GM12892 (cell line): ENCODE measurements at places on chromosomes 7 and 10.

GRCh38 chr7:2474813-2475677 lies 1.2 kb downstream of the GRIFIN start:
- no peak for DNase-seq

DNA sequence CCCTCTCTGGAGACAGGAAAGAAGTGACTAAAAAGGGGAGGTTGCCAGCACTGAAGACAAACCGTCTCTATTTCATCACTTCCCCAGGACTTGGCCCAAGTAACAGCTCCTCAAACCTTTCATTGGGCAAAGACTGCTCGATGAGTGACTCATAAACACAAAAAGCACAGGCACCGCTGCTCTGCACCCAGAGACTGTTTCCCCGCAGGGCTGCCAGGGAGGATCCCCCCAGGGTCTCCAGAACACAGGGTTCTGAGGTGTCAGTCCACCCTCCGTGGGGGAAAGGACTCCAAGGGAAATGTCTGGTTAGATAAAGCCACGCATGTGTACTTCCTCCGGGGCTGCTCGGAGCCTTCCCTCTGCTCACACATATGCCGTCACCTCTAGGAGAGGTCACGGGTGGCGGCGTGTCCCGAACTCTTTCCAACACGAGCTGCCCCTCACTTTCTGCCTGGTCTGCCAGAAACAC lies 59.9 kb downstream of the INSIG1 start:
- no peak for DNase-seq

GRCh38 chr10:21092683-21093524 lies 195.8 kb upstream of the NEBL start:
- no peak for DNase-seq

DNA sequence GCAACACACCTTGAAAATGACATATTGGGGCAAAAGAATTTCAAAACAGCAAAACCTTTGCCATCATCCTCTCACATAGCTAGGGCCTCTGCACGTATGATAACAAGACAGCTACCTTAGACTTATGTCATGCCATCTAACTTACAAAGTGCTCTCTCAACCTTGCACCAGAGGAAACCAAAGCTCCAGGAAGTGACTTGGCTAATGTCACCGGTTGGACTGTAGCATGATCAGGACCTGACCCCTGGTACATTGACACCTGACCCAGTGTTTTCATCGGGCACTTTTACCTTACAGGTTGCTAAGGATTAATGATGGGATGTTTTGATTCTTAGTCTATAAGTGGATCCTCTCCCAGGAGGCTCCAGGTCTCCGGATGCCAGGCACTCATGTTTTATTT lies 529.8 kb upstream of the GALNT17 start:
- DNase-seq: no peak

GRCh38 chr7:27098578-27099451 lies 3.0 kb upstream of the HOXA1 start:
- no peak for DNase-seq

DNA sequence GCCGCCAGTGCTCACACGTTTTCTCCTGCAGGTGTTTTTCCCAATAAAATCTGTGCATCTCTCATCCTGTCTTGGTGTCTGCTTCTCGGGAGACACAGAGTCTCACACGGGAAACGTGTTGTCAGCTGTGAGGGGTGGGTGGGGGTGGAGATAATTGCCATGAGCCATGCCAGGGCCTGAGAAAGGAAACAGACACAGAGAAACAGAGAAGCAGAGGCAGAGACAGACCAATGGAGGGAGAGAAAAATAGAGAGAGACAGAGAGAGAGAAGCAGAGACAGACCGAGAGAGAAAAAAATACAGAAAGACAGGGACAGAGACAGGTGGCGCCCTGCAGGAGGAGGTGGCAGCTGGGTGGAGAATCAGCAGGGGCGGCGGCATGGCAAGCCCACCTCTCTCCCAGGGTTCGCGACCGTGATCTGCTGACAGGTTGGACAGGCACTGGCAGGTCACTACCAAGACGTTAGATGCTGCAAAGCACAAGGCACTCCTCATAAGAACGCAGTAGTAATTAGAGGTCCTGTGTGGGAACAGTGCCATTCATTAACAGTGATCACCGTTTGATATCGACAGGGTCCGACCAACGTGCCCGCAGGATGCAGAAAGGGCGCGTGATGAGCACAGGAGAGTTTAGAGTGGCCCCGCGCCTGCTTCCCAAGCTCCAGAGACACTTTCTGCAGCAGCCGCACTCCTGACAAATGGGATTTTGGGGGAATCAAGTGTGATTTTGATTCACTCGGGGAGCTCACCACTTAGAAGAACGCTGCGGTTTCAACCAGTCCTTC lies 70.5 kb upstream of the INSIG1 start:
- DNase-seq: no peak

DNA sequence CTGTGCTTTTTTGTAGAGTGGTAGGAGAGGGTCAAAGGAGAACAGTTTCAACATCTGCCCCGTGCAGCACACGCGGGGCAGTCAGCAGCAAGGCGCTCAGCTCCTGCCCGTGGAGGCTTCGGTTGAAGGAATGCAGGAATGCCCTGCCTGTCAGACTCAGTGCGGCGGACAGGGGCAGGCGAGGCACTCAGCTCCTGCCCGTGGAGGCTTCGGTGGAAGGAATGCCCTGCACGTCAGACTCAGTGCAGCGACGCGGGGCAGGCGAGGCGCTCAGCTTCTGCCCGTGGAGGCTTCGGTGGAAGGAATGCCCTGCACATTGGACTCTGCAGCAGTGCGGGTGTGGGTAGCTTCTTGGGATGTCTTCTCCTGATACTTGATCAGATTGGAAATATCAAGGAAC lies 37.0 kb downstream of the PPP2R2D start:
- DNase-seq: no peak

DNA sequence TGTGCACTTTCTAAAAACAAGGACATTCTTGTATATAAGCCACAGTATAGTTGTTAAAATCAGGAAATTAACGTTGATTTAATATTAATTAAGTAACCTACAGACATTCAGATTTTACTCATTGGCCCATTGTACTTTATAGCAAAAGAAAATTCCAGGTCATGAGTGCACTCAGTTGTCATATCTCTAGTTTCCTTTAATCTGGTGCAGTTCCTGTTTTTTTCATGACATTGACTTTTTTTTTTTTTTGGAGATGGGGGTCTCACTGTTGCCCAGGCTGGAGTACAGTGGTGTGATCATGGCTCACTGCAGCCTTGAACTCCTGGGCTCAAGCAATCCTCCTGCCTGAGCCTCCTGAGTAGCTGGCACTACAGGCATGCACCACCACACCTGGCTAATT lies 24.1 kb downstream of the R3HCC1L start:
- no peak for DNase-seq

DNA sequence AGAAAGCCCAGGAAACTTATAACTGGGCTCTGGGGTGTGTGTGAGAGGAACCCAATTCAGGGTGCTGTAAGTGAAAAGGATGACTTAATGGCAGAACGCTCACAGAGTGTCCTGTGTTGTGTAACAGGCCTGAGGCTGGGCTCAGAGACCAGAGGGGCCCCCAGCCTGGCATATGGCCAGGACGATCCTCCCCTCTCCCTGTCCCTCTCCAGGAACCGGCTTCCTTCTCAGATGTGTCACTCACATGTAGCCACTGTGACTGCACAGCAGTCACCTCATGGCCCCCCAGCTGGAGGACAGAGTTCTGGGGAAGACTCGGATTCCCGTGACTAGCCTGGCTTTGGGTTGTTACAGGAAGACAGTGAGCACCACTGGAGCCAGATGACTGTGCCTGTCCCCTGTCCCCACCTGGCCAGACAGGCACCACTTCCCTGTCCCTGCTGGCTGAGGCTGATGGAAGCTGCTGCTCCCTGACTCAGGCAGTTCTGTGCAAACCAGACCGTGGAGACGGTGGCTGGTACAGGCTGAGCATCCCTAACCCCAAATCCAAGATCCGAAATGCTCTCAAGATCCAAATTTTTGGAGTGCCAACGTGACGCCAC lies 220.5 kb downstream of the MLLT10 start:
- DNase-seq: no peak

- DNase-seq: no peak
These were observed 13.7 kb upstream of the ZSCAN21 start for GRCh38 chr7:100035876-100036275.

GRCh38 chr7:93138576-93138975 lies 9.6 kb downstream of the SAMD9L start:
- no peak for DNase-seq

- DNase-seq: no peak
These were observed 147.5 kb downstream of the RAB11FIP2 start for GRCh38 chr10:117899181-117899683.

DNA sequence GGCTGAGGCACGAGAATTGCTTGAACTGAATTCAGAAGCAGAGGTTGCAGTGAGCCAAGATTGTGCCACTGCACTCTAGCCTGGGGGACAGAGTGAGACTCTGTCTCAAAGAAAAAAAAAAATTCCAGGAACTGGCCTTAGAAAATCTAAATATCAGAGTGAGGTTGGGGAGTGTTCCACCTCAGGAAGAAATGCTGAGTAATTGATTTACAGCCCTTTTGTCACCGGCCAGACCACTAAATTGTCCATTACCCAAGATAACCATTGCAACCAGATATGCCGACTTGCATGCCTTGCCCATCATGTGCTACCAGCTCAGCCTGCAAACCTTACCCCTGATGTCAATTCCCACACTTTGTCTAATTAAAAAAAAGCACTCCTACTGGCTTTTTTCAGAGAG lies 42.4 kb downstream of the CRCP start:
- no peak for DNase-seq

DNA sequence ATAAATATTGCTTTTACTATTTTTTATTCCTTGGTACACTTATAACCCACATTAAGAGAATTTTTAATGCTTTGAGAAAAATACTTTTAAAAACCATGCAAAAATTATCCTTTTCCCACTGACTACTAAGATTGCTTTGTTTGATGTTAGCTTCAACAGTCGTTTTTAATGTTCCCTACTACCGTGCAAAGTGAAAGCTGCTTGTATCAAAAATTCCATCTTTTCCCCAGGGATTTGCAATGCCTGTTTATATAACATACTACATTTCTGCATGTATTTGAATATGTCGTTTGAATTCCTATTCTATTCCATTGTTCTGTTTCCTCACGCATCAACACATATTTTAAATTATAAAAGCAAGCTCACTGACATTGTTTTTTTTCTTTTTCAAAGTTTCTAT lies 54.4 kb downstream of the TFPI2 start:
- no peak for DNase-seq

GRCh38 chr10:120883071-120883470 lies 31.9 kb downstream of the WDR11 start:
- no peak for DNase-seq

DNA sequence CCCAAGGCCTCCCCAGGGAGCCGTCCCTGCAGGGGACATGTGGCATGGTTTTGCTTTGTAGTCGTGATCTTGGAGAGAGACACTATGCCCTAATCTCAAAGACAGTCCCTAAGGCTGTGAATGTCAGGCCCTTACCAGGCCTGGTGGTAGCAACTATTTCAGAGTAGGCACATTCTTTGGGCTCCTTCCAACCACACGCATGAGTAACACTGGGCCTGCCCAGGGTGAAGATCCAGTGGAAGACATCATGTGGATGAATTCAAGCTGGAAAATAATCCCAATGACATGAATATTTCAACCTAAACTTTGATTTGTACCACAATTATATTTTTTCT lies 39.5 kb upstream of the INSIG1 start:
- no peak for DNase-seq

GRCh38 chr7:106947244-106947728 lies 82.2 kb downstream of the PIK3CG start:
- peak; percentile 25 for DNase-seq

DNA sequence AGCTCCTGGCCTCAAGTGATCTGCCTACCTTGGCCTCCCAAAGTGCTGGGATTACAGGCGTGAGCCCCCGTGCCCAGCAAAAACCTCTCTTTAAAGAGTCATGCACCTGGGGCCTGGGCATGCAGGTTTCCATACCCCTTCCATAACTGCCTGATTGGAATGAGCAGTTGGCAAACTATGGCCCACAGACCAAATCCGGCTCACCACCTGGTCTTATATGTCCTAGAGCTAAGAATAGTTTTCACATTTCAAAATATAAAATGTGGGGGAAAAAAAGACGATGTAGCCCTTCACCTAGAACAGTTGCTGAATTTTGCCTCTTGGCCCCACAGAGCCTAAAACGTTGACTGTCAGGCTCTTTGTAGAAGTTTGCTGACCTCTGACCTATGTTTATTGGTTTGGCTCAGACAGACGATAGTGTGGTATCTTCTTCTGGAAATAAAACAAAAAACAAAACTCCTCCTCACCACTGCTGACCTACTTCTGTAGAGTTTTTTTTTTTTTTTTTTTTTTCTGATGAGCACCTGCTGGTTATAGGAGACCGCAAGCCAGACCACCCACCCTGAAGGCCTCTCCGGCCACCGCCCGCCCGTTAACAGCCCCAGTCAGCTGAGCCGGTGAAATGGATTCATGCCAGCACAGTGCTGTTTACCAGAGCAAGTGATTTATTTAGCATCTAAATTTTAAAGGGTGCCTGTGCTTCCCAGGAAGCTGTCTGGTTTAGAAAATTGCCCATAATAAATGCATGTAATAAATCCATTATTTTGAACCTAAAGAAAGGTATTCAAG lies 33.5 kb upstream of the SFRP5 start:
- no peak for DNase-seq

DNA sequence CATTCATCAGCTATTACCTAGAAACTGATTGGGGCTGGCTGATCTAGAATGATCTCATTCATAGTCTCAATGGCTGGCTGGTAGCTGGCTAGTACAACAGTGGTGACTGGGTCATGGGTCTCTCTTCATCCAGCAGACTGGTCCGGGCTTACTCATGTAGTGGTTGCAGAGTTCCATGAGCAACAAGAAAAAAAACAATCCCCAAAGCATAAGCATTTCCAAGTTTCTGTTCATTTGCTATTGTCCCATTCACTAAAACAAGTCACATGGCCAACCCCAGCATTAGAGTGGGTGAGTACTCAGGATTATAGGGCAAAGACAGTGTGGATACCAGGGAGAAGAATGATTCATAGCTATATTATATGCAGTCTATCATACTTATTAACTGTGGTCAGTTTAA lies 85.2 kb upstream of the SEMA3C start:
- no peak for DNase-seq

DNA sequence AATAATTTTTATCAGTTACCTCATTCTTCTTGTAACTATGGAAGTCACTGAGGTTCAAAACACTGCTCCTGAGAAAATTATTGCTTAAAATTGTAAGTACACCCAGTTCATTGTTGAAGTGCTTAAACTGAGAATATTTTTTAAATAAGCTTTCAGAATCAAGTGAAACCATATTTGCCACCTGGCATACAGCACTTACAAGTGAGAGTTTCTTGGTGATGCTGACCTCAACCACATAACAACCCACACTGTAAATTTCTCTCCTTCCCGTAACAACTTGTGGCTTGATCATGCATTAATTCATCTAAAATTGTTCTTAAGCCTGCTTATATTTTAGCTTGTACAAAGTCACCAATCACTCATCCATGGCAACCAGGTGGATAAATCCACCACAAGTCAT lies 34.0 kb downstream of the IMMP2L start:
- no peak for DNase-seq

- DNase-seq: no peak
These were observed 37.4 kb downstream of the AGAP6 start for GRCh38 chr10:50025627-50026026.

DNA sequence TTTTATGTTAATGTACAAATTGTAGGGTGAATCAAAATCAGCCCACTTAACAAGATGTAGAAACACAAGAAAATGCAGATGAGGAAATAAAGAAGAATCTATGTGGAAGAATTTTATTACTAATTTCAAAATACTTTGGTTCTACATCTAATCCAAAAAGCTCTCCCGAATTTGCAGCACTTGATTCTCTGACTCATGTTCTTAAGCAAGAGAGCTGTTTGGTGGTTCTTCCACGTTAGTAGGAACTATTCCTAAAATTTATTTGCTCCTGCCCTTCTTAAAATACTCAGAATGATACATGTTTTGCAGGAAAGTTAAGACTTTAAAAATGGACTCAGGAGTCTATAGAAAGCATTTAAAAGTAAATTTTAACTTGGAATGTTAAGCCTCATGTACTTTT lies 91.8 kb downstream of the ZMYND11 start:
- no peak for DNase-seq
